ENCODE measurements at places on chromosomes 4 and X. TPM values are rescaled to one million over a fixed set of nuclear protein-coding genes. Genes with fewer than 3 reads are reported as not detected.

The SSX2B gene
- total RNA-seq: not detected

The RAB9A gene
- total RNA-seq: 19.5 TPM

The FAM241A gene
- 9.0 TPM for total RNA-seq

The TLL1 gene
- 31.0 TPM for total RNA-seq

DNA sequence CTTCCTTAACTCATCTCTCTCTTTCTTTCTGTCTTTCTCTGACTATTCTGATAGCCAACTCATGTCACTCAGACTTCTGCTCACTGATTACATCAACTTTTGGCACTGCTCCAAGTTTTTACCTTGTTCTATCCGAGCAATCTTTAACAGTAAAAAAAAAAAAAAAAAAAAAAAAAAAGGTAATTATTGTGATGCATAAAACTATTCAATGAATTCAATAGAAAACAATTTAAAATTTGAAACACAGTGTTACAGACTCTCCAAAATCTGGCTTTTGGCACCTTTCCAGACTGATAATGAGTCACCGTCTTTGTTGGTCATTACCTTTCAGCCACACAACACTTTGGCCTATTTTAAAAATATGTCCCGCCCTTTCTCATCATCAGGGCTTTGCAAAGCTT is 229.5 kb downstream of the GALNTL6 start:
- DNase-seq: peak; percentile 0

DNA sequence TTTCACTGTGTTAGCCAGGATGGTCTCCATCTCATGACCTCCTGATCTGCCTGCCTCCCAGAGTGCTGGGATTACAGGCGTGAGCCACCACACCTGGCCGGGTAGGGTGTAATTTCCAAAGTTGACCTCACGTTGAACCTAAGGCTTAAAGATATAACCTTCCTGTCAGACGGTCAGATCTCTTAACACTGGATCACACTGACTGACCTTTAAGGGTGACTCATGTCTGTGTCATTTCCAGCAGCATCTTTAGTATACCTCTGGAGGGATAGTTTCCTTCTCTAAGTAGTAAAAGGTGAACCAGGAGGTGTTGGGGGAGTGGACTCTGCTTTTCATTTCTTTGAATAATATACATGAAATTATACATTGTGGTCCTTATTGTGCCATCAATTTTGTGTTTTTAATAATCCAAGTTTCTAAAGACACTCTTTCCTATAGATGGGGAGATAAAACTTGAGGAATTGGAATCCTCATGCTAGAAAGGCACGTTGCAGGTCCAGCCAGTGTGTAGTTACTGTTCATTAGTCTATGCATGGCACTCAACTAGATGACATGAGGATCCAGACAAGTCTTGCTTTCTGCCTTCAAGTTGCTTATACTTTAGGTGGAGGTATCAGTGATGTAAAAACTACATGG is 45.7 kb downstream of the ARHGAP10 start:
- DNase-seq: peak; percentile 43

DNA sequence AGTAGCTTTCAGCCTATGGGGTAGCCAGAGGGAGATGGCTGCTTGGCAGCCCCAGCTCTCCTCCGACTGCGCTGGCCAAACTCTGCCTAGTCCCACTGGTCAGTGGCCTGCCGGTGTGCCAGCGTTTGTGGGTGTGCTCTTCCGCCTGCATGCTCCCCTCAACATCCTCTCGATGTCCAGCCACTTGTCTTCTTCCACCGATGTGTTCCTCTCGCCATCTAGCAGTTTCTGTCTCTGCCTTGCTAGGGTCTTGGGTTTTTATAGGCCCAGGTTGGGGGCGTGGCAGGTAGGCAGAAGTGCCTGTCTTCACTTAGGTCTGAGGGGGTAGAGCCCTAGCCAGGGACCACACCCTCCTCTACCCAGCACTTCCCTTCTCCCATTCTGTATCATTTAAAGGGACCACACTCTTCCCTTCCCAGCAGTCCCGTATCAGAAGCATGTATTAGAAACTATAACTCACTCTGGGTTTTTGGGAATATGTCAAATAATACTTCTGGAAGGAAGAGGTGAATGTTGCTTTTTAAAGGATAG is 124.4 kb downstream of the KDM6A start:
- no peak for DNase-seq

GRCh38 chr4:185638093-185638492 is 102.8 kb upstream of the PDLIM3 start:
- DNase-seq: no peak

- DNase-seq: no peak
These were observed 132.9 kb downstream of the STIM2 start for GRCh38 chr4:26993539-26993938.

DNA sequence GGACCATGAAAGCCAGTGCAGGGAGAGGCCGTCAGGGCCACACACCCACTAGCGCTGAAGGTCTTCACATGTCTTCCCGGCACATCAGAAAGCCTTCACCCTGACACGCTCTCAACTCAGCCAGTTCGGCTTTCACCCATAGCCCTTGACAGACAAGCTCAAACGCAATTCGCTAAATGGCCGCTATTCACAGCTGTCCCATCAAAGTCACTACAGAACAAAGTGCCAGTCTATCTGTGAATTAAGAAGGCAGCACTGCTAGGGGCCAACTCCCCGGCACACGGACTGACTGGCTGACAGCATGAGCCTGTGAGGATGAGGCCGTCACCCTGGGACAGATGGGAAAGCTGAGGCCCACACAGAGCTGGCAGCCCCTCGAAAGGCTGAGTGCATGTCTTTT is 45.7 kb downstream of the ACOX3 start:
- DNase-seq: no peak

DNA sequence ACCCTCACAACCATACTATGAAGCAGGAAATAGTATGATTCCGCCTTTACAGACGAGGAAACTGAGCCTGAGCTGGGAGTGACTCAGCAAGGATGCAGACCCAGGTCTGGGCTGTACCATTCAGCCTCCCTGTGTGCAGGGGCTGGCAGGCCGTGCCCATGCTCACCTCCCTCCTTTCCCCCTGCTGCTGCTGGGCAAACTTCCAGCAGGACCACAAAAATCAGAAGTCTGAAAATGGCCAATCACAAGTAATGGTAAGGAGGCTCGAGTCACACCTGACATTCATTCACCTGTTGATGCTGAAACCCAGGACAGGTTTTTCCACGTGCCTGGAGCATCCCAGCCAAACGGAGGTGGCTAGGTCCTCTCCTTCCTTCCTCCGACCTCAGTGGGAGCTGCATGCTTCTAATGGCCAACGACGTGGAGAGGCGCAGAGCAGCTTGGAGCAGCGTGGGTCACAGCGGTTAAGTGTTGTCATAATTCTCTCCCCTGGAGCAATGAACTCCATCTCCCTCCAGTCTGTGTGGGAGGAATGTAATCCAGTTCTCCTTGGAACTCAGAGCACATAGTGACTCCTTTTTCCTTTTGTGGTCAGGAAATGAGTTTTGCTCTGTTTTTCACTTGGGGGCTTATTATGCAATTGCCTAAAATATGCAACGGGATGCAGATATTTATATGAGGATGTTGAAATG is 371.7 kb downstream of the BCOR start:
- no peak for DNase-seq

DNA sequence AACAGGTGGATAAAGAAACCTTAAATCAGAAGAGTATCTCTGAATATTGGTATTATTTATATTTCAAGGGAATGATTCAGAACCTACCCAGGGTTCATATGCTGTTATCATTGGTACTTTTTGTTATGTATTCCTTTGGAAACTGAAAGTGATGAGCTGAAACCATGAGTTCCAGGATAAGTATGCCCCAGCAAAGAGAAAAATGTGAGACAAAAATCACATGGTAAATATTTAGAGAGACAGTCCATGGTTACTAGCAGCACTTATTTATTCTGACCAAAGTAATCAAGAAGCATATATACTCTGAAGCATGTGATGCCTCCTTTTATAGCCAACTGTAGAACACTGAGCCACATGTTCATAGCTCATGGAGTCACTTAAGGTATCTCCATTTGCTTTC is 277.7 kb downstream of the ARAP2 start:
- DNase-seq: no peak

GRCh38 chrX:110432091-110432905 is 73.7 kb downstream of the RTL9 start:
- DNase-seq: no peak

DNA sequence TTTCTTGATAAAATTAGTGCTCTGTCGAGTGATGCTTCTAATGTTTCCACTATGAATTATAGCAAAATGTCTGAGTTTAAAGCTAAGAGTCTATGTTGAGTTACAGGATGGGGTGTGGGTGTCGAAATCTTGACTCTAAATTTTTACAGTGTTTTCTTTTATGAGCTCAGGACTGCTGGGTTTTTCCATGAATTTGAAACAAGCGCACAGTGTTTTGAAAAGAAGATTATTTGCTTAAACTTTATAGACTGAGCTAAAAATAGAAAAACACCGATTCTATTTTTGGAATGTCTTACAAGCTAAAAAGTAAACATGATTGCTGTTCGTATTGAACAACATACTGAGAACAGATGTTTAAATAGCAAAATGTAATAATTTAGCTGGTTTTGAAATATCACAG is 7.5 kb downstream of the PTTG2 start:
- no peak for DNase-seq

DNA sequence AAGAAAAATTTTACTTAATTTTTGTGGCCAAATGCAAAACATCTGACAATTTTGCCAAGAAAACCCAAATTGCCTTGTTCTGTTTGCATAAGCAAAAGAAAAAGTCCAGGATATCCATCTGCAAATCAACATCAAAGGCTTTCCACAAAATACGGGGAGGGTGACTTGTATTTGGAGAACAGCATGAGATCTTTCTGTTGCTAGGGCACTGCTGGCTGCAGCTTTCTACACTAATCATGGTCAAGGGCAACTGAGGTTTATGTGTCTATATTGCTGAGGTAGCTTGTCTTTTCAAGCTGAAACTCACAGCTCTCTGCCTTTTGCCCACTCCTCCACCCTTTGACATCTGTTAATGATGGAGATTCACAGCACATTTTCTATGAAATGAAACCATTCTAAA is 389.1 kb downstream of the NKX6-1 start:
- DNase-seq: no peak

GRCh38 chr4:152462695-152463094 is 73.2 kb downstream of the FBXW7 start:
- DNase-seq: no peak

DNA sequence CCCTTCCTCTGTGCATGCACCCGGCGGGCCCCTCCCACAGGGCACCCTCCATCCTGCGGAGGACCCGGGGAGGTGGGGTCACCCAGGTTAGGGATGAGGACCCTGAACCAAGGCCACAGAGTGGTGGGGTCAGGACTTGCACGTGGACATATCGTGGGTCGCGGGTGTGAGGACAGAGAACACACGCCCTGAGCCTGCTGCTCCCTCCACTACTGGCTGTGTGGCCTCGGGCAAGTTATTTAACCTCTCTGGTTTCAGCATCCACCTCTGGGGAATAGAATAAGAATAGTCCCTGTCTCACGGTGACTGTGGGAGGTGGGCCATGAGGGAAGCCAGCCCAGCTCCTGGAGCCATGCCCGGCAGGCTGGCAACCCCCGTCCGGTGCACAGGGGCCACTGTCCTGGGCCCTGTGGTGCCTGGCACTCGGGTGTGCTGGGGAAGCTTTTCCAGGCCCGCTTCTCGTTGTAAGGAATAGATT is 5.1 kb downstream of the PSAPL1 start:
- DNase-seq: no peak

Data from dermis microvascular lymphatic vessel endothelial cell (primary cell).